Activated T-helper 1 cell treated with anti-CD3 and anti-CD28 coated beads, Interleukin-2, amount 50 U/mL, for 16 hours (primary cell): ENCODE measurements at places on chromosomes 5 and 9.

DNA sequence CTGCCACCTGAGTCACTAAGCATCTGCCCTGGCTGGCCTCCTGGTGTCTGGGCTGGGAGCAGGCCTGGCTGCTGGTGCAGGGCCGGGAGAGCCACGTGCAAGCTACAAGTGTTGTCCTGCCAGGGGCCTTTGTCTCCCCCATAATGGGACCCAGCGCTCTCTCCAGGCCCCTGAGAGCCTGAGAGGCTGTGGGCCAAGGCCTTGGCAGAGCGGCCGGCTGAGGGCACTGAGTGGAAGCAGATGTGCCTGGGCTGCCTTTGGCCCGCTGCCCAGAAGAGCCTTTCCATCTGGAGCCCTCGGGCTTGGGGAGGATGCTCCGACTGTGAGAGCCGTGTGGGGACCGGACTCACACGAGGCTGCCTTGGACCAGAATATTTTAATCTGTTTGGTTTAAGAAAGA, 185.5 kb downstream of the RGS3 start:
- no peak for DNase-seq

DNA sequence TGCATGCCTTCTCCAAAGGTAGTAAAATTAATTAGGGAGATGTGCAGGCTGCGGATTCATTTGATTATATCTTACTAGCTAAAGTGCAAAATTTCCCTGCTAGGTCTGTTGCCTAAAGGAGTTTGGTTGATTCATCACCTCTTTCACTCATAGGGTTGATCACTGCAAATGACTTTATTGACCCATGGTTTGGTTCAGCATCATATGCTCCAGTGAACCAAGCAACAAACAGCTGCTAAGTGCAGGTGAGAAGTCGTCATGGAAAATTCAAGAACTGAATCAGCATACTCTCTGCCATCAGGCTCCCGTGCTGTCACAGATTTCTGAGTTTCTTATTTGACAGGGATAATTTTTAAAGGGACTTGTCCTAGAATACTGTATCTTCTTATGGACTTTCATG, 571.8 kb upstream of the CDH18 start:
- DNase-seq = no peak

DNA sequence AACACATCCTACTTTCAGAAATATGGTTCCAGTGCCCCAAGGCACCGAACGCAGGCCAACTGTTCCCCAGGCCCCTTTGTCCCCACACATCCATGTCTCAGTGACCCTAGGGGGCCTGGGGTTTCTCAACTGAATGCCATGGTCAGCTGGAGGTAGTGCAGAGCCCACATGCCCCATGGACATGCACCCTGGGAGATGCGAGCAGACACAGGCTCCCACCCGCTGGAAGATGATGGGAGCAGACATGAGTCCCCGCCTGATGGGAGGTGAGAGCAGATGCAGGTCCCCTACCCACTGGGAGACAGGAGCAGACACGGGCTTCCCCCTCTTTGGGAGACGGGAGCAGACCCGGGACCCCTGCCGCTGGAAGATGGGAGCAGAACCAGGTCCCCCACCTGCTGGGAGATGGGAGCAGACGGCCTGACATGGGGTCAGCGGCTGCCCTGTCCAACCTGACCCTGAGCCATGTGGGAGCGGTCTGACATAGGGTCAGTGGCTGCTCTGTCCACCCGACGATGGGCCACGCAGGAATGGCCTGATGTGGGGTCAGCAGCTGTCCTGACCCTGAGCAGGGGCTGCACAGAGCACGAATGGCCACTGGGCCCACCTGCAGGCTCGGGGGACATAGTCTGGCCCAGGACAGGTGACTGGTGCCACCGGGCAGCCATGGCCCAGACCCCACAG, 18.4 kb downstream of the ZDHHC11B start:
- no peak for DNase-seq

DNA sequence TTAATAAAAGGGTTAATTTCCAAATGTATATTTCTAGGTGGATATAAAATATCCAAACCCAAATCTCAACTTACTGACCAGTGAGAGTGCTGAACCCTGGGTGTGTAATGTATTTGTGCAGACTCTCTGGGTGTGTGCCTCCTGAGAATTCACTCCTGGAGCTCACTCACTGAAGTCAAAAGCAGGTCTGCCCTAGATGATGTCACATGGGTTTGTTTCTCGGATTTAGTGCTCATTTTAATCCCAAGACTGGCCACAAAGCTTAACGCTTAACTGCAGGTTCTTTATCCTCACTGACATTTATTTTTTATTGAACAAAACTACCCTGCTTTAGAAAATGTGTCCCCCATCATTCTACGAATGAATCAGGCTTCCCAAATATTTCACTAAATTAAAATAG, 179.4 kb downstream of the PPP2R2B start:
- no peak for DNase-seq

DNA sequence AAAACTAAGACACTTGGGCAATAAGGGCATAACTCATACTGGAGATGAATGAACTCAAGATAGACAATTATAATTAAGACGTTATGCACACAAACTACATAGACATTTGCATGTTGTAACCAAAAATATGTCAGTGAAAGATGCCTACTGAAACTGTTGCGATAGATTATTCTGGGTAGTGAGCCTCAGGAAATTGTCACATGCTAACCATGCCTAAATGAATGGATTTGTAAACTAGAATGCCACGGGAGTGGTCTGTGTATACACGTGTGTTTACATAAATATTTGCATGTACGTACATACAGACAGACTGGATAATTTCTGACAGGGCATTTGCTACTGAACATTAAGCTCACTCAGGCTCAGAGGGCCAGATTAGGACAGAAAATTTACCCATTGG, 1.2 kb downstream of the NIPSNAP3B start:
- no peak for DNase-seq

DNA sequence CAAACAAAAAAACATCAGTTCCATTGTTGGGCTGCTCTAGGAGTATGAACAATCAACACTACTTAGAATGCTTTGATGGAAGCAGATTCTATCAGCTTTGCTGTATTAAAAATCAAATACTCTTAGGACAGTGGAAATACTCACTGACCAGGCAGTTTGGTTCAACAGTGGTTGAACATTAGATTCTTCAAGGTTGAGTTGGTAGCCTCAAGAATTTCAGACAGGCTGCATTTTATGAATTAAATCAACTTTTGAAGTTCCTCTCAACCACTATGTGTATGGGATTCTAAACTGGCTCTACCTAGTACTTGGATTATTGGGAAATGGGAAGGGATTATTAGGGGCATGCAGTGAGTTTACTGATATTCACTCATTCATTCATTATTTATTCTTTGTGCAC, 35.0 kb downstream of the ACTBL2 start:
- DNase-seq = no peak

- DNase-seq = no peak
These were observed 60.0 kb downstream of the HSD17B4 start for GRCh38 chr5:119512277-119512676.

DNA sequence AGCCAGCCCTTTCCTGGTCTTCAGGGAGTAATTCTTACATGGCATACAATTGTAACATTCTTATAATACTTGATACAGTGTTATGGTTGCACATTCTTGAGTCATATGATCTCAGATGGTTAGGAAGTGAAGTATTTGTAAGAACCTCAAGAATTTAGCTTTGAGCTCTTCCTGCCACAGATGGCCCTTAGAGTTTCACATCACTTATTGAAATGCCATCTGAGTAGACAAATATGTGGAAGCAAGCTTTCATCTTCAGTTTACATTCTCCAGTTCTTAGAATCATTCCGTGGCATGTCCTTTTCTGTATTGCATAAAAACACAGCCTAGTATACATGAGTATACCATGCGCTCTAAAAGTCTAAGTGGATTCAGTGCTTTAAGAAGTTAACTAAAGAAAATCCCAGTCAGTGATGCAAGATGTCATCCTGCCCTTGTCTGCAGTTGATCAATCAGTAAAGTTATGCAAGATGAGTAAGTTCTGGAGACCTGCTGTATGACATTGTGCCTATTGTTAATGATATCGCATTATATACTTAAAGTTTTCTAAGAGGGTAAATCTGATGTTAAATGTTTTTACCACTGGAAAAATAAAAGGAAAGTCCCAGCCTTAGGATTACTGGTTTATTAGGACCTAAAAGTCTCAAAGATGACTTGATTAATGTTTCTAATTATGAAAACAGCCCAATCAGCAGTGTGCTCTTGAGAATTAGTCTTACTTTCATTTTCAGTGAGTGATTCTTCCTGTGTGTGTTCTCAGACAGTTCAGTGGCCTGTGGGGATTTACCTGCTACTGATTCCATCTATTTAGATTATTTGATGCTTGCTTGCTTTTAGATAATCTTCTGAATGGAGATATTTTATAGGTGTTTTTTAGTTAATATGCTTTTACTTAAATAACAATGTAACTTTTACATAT, 29.4 kb downstream of the RHOBTB3 start:
- no peak for DNase-seq

DNA sequence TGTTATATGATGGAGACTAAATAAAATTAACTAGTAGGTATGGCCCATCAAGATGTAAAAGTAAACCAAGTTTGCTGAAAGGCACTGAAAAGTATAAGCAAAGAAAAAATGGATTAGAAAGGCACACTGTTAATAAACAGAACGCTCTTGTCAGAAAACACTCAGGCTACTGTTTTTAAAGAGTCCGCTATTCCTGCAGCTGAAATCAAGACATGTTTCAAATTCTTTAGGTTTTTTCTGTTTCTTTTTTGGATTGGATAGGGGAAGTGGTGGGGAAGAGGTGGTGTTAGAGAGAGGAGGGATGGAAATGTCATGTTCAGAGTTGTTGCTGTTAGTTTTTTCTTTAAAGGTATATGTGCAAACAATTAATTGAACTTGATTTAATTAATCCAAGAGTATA, 17.5 kb downstream of the OSTF1 start:
- DNase-seq = no peak

- no peak for DNase-seq
These were observed 7.1 kb downstream of the SPACA9 start for GRCh38 chr9:132885720-132886333.

DNA sequence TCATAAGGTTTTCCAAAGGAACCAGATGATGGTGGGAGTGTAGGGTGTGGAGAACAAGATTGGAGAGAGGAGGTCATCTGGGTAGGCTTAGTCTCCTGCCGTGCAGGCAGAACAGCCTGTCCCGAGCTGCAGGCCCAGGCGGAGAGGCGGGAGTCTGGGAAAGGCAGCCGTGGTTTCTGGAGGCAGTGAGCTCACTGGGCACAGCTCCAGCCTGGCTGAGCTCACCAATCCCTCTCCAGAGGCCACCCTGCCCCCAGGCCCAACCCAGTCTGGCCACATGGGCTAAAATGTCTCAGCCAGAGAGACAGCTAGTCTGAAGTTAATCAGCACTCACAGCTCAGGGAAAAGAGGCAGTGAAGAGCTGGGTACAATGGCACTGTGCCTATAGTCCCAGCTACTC, 12.3 kb downstream of the P4HA2 start:
- no peak for DNase-seq

DNA sequence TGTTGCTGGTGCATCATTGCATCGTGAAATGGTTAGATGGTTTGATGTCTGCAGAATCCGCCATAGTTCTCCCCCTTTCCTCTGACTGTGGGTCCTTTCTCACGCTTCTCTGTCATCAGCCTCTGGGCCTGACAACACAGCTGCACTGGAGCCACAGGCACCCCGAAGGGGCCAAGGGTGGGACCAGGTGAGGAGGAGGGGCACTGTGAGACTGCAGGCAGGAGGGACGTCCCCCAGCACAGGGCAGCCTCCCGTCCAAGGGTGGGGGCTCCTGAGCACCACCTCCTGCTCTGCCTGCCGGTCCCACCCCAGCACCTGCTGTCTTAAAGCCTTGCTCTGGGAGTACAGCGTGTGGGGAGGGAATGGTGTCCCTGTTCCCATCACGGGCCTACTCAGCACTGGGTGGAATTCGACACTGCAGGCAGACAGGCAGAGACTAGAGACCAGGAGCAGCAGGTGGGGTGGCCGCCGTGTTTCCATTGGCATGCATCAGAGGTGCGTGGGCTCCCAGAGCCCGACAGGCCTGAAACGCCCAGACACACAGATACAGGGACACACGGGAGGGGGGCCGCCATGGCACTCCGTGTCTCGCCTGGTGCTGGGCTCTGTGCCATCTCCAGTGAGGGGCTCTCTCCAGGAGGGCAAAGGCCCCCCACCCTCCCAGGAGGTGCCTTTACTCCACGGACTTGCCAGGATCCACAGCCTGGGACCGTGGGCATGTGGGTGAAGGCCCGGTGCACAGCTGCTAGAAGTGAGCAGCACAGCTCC, 15.0 kb downstream of the CACNA1B start:
- DNase-seq = no peak

DNA sequence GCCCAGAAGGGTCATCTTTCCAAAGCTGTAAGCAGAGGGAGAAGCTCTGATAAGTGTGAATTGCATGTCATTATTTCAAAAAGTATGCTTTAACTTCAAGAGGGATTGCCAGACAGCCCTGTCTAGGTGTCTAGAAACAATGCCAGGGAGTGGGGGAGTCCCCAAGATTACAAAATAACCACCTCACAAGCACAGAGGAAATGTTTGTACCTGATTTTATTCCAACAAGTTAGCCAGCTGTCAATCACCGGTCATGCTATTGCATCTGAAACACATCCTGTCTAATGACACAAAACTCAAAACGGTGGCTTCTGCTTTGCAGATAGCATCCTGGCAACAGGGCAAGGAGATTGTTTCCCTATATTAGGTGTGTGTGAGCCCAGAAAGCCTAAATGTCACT, 154.2 kb upstream of the WWC1 start:
- DNase-seq = no peak

DNA sequence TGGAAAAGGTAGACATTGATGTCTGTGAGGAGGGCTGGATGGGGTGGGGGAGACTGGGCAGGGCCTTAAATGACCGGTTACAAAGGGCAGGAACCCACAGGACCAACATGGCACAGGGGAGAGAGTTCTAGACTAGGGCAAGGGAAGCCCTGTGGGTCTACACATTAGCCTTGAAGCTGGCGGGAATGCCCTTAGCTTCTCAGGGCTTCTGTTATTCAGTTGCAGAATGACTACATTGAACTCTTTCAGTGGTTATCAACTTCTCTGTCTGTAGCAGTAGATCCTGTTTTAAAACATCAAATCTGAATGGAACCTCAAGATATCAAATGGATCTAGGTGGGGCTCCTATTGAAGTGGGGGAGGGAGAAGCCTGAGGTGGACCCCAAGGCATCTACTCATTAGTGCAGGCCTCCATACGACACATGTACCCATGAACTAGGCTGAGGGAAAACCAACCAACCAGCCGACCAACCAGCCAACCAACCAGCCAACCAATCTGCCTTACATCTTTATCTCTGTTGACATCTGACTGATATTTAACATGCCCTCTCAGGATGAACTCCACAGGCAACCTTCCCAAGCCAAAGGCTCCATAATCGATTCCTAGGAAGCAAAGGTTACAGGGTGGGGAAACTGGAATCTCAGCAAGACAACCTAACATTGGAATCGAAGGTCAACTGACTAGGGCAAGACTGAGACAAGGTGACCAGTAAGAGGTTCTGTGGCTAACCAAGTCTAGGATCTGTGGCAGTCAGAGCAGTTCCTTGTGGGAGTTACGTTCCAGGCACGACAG, 48.3 kb downstream of the DAP start:
- no peak for DNase-seq
